Activated CD4-positive, alpha-beta T cell treated with anti-CD3 and anti-CD28 coated beads for 48 hours (primary cell): ENCODE measurements at places on chromosomes 2 and 18.
A peak's percentile ranks its signal among the peaks of the same experiment; 100 is the strongest.

GRCh38 chr18:1452821-1453220, 548.1 kb downstream of the ADCYAP1 start:
- DNase-seq: no peak

DNA sequence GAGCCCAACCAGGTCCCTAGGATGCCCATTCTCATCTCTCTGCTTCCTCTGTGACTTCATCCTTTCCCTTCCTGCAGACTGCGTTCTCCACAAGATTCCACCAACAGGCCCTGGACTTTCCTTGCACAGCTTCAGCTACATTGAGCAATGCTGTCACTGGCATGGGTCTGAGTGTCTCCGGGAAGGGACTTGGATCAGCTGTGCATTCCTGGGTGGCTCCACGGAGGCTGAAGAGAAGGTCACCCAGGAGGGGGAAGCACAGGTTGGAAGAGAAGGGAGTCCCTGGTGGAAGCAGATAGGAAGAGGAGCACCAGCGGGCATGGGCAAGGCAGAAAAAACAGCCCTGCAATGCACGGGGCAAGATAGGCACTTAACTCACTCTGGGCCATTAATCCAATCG, 140.5 kb downstream of the UXS1 start:
- DNase-seq: no peak

- DNase-seq: no peak
Observed at GRCh38 chr2:230809015-230809414, 55.7 kb upstream of the ITM2C start.

GRCh38 chr18:35267809-35268208, 22.2 kb downstream of the ZSCAN30 start:
- DNase-seq: peak; percentile 11

GRCh38 chr2:200477667-200478131, 32.2 kb downstream of the KCTD18 start:
- DNase-seq: no peak

DNA sequence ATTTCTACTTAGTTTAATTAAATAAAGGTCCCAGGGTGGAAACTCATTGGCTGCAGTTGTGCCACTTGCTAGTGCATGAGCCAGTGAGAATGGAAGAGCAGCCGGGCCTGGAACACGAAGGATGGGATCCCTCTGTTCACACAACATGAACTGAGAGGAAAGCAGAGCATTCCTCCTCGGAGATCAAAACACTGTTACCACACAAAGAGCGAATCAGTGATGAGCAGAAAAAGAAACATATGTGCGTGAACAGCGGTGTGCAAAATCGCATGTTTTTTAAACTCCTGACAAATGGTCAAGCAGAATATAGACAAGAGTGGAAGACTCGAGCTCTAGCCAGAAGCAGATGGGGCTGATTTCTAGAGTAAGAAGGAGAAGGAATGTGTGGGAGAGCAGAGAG, 28.4 kb upstream of the ANKRD44 start:
- DNase-seq: no peak

DNA sequence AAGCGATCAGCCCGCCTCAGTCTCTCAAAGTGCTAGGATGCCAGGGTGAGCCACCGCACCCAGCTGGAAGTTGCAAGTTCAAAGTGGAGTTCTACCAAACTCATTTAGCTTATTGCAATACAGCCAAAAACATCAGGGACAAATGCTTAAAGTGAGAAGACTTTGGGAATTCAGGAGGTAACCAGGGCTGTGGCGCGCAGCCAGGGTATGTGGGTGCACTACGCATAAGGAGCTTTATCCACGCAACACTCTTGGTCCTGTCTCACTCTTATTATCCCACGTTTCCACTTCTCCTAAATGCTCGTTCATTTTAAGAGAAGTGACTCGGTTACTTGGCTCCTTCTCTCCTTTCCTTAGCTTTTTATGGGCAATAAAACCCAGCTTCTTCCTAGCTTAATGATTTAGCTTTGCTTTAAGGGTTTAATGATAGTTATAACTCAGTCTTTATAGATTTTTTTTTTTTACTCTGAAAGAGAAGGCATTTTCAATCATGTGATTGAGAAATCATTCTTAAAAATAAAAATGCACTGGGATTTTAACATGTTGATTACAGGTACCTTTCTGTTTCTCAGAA, 199.8 kb downstream of the KCNE4 start:
- DNase-seq: no peak

GRCh38 chr18:22207021-22207758, 37.8 kb downstream of the GATA6 start:
- DNase-seq: no peak

DNA sequence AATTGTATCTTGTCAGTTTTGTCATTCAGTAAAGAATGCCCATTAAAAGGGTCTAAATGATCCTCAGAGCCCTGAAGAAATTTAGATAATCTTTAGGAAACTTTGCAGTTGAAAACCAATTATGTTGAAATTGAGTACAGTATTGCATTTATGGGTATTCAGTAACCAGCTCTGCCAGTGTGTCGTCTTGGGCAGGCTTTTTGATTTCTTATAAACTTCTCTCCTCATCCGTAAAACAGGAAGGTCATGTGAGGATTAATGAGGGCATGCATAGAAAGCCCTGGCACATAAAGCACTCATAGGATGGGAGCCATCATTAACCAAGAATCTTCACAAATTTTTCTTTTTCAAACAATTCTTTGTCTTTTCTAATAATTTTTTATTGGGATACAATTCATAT, 14.8 kb downstream of the PNO1 start:
- no peak for DNase-seq

GRCh38 chr18:12857215-12857905, 26.7 kb downstream of the PTPN2 start:
- peak; percentile 56 for DNase-seq

DNA sequence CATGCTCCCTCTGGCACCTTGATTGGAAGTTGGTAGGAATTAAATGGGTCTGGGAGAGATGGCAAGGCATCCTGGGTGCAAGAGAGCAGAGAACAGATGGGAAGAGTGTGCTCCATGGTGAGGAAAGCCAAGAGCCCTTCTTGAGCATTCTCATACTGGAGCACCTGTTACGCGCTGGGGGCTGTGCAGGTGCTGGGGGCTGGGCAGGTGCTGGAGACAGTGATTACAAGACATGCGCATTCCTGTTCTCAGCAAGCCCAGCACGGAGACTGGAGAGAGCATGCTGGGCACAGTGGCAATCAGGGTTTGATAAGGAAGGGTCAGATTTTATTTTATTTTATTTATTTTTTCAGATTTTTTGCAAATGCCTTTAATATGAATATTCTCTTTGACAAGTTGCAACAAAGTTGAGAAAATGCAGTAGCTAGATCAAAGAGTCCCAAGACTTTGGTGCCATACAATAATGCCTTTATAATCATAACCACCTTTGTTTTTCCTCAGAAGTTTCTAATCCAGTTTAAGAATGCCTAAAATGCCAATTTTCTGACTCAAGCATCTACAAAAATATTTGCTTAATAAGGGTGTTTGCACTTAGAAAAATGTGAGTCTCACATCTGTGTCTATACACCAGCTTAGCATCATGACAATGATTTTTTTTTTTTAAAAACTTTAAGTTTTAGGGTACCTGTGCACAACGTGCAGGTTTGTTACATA, 193.3 kb downstream of the RNF152 start:
- DNase-seq: no peak

DNA sequence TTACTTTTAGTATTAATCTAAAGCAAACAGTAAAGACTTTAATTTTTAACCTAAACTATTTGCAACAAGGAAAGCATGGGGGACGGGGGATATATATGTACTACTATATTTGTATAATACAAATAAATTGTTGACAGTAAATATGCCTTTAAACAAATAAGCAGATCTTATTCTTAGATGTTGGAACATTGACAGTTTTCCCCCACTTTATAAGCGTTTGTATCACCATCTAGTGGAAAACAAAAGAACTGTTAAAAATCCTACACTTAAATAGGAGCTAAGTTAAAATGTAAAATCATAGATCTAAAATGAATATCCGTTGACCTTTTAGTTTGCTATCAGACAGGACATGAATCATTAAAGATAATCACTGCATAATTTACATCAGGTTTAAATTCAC, 50.0 kb downstream of the RBBP8 start:
- DNase-seq: no peak

GRCh38 chr18:59559528-59559927, 137.7 kb downstream of the CCBE1 start:
- no peak for DNase-seq

- no peak for DNase-seq
Observed at GRCh38 chr2:241216211-241216761, 27.8 kb downstream of the ANO7 start.

DNA sequence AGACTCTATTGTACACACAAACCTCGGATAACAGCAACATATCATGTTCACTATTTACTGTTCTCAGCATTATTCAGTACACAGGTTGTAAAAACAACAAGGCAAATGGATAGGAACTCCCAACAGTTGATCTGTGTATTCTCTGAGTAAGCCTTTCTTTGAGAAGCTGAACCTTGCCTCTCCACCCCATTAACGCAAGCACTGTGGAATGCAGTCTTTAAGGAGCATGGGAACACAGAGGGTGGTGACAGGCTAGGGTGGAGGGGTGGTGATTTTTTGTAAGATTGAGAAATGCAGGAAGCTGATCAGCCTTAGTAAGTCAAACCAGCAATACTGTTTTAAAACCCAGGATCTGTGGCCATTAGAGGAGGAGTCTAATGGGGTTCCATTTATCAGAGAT, 19.6 kb upstream of the SERPINB11 start:
- DNase-seq: no peak

DNA sequence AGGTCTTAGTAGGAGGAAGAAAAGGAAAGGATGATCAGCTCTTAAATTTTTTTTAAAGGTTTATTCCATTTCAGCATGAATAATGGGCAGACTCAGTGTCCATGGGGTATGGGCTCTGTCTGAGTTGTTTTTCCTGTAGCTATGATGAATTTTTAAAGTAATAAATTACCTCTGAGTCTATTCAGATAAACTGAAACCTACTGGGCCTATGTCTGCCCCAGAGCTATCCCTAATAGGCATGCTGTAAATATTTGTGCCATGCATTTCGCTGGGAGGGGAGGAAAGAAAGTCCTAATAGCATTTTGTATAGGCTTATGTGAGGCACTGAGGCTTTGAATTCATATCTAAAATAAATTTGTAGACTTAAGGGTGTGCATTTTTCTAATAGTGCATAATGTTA, 210.4 kb upstream of the BOD1L2 start:
- DNase-seq: no peak

DNA sequence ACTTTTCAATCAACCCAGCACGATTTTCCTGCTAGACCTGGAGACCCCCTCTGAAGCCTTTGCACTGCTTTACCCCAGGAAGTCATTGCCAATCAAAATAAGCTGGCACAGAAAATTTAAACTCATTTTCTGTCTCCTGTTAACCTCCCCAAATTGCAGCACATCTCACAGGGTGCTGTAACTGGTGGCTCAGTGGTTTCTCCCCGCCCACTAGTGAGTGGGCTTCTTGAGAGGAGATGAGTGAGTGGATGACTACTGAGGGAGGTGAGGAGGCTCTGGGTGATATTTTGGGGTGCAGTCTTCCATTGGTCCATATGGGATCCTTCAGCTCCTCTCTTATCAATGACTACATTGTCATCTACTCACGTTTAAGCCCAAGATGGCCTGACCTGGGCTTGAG, 239.8 kb upstream of the HS6ST1 start:
- DNase-seq: no peak

DNA sequence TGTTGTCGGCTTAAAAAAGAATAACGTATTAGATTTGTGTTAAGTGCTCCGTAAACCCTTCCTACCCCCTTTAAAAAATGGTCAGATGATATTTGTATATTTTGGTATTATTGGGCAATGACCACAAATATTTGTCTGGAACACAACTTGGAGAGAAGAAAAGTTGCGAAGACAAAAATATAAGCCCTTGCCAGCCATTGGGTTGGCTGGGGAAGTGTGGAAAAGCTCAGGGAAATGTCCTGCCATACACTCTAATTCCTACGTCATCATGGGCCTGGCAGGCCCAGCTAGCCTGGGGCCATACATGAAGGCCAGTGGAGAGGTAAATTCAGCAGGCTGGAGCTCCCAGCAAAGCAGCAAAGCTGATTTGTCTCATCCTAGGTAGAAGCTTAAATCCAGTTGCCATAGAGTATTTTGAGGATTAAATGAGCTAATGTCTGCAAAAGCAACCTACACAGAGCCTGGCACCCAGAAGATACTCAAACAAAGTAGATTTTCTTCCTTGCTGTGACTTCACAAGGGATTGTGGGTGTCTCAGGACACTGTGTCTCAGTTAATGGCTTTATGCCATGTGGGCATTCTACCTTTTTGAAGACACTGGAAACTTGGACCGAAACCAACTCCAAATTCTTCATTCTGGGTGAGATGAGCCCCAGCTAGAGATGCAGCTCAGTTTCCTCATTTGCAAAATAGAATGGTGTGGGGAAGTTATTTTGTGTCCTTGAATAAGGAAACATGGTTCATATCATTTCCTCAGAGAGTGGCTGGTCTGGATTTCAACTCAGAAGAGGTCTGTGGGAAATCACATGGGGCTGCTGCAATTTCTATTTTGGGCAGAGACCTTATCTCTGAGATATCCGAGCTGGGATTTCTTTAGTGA, 87.9 kb upstream of the MAP4K3 start:
- DNase-seq: no peak

DNA sequence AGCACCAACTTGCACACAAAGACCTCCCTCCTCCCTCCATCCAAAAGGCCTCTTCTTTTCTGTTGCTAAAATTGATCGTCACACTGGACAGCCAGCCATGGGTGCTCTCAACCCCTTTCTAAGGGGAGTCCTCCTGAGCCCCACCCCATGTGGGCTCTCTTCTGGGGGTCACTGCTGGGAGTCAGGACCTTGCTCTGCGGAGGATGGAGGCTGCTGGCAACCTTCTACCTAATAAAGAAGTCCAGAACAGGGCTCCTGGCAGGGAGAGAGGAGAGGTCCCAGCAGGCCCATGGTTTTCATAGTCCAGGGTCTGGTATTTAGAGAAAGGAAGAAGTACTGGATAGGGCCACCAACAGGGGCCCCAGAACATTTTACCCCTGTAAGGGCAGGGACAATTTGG, 67.6 kb upstream of the OTOS start:
- DNase-seq: no peak

- DNase-seq: no peak
Observed at GRCh38 chr2:28247290-28247689, 145.4 kb upstream of the FOSL2 start.

- no peak for DNase-seq
Observed at GRCh38 chr2:65073879-65074565, 17.8 kb downstream of the CEP68 start.

DNA sequence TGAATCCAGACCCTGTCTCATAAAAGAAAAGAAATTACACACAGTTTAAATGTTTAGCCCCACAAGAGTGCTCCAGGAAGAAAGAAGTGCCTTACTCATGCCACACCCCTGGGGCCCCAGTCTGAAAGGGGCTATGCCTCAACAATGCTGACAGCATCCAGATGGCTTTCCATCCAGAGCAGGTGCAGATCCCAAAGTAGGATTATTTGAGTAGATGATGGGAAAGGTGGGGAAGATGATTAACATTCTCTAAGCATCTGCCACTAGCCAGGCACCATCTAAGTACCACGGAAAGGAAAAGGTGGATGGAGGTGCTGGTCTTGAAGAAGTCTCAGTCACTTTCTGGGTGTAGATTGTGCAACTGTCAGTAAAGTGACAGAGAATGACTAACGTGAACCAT, 16.3 kb downstream of the DPYSL5 start:
- no peak for DNase-seq

DNA sequence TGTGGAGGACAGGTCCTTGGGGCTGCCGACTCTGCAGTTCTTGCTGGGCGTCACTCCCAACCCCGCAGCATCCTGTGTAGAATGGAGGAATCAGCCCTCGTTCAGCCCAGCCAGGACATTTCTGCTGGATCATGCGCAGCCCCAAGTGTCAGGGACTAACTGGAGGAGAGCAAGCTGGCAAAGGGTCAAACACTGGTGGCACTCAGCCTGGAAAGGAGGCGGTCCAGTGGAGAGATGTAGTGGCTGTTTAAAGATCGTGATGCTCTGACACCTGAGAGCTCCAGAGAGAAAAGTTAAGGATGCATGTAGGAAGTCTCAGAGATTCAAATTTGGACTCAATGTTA, 63.6 kb upstream of the SH3RF3 start:
- no peak for DNase-seq
